Activated CD4-positive, alpha-beta memory T cell treated with anti-CD3 and anti-CD28 coated beads for 36 hours (primary cell): ENCODE measurements at places on chromosomes 1 and 21. TPM values are rescaled to one million over a fixed set of nuclear protein-coding genes. Genes with fewer than 3 reads are reported as not detected.

The CFAP126 gene
- 0.29 TPM for total RNA-seq

The LRRC38 gene
- not detected for total RNA-seq

The KDF1 gene
- total RNA-seq, result not detected

The IL12RB2 gene
- 86.9 TPM for total RNA-seq

The RNU1-4 gene
- 1,390 TPM for total RNA-seq

The SH3BGRL3 gene
- total RNA-seq, result 320 TPM

The AGO3 gene
- total RNA-seq, result 23.1 TPM

The LCE2C gene
- total RNA-seq, result not detected

The PLA2G5 gene
- total RNA-seq, result not detected

The MMEL1 gene
- total RNA-seq, result 1.00 TPM

The SAMD13 gene
- 0.48 TPM for total RNA-seq

The SIPA1L2 gene
- total RNA-seq, result 6.1 TPM
